ENCODE measurements at places on chromosomes 3 and 15.

GRCh38 chr3:178771511-178771910, 235.3 kb downstream of the KCNMB2 start:
- DNase-seq: no peak

DNA sequence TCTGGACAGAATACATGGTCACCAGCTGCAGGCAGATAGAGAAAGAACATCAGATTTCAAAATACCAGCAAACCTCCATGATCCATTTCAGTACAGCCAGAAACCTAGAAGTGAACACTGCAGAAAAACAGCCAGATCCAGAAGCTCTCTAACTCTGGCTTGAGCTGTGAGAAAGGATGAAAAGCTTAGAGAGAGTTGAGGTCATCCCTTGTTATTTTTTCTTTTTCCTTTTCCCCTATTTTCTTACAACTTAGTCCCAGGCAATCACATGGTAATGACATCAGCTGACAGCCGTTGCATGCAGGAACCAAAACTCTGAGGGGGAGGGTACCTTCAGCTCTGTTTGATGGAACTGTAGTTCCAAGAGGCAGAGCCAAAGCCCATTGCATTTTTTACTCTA, 113.2 kb downstream of the TCF12 start:
- no peak for DNase-seq

DNA sequence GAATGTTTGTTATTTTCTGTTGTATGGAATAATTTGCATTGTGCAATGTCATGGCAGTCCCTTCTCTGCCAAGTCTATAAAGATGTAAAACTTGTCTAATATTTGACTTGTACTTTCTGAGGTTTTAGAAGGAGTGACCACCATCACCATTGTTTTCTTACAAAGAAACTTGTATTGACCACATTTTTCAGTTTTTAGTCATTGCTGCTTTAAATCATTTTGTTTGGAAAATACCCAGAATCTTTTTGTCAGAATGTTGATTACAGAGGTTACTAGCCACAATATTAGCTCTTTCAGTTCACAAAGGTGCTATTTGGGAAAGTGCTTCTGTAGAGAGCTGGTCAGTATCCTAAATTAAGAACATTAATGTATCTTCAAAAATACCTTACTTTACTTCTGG, 532.4 kb upstream of the GBE1 start:
- DNase-seq: no peak

- DNase-seq: no peak
Observed at GRCh38 chr3:126124148-126124868, 40.4 kb upstream of the SLC41A3 start.

GRCh38 chr15:34753236-34753894, 1.4 kb downstream of the GJD2 start:
- peak; percentile 29 for DNase-seq

DNA sequence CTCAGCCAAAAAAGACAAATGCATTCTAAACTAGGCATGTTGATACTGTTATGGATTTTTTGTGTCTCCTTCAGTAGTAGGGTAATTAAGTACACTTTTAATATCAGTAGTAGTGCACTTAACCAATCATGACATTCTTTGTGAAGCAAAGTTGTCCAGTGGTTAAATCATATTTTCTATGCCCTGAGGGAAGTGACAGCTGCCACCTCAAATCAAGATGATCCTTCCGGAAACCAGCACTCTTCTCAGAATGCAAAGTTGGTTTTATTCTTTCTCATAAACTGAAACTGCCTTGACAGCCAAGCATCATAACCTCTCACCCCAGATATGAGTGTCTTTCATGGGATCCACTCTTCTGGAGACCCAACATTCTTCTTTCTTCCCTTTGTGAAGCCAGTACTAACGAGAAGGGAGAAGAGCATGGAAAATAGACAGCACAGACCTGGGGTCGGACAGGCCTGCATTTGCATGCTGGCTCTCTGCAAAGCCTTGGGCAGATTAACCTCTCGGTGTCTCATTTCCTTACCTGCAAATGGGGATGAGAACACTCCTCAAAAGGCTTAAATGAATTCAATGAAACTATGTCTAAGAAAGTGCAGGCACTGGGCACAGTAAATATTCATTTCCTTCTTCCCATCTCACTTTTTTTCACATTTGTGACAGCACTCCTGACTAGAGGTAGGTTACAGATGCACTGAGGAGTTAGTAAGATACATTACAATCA, 13.2 kb downstream of the AAGAB start:
- DNase-seq: no peak

GRCh38 chr15:51335538-51336410, 2.6 kb downstream of the CYP19A1 start:
- no peak for DNase-seq

DNA sequence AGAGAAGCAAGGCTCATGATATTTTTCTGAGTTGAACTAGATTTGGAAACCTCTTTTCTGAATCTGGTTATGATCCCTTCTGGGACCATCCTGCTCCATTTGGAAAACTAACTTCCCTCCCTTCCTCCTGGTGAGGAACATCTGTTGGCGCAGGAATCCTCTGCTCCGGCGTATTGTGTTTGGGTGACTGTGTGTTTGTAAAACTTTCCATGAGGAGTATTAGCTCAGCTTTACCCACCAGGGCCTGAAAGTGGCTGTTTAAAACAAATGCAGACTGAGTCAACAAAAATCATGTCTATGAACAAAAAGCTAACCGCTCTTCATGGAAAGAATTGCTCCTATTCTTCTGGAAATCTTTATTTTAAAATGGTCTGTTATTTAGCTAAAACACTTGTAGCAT, 17.7 kb downstream of the STARD9 start:
- no peak for DNase-seq

DNA sequence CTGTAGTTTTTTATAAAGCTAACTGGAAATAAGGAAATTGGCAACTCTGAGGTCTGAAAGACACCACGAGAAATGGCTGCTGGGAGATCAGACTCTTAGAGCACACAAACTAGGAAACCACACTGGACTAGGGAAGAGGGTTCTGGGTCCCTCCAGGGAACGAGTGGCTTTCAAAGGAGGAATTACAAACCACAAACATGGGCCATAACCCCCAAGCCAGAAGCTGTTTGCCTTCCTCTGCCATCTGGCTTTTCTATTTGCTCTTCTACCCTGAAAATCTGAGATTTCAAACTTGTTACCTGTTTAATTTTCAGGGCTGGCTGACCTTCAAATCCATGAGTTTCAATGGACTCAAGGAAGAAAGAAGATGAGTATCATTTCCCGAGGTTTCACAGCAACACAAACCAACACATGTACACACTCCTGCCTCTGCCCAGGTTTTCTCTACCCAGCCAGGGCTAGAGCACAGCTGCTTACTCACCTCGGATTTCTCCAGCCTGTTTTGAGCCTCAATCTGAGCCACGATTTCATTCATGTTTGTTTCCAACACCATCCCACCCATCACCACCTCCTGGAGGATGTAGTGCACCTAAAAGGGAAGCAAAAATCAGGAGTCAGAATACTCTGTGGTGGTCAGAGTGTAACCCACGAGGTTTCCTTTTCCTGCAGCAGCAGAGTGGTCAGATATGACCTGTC, 22.6 kb upstream of the ANPEP start:
- DNase-seq: peak; percentile 15

GRCh38 chr15:31504462-31504839, 177.8 kb downstream of the KLF13 start:
- DNase-seq: no peak

DNA sequence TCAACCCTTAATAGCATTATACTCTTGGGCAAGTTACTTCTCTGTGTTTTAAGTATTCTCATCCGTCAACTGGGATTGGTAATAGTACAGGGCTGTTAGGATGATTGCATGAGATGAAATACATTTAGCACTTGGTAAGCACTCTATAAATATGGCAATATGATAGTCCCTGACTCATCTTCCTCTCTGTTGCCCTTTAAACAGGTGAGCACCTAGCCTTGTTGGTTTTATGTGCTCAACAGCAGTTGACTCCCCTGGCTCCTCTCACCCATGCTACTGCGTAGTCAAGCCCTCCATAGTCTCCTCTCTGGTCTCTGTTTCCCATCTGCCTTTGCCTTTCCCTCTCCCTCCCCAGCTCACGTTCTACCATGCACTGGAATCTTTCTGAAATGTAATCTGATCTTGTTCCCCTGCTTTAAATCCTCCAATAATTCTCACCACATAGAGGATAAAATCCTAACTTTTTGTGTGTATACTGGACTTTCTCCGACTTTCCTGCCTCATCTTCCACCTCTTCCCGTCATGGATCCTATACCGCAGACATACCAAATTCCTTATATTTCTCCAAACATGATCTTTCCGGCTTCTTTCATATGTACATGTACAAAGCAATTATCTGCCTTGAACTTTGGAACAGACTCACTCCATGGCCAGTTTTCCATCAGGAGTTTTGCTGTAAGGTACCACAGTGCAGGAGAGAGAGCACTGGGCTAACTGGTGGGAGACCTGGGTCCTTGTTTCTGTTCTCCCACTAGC, 42.3 kb downstream of the FSD2 start:
- no peak for DNase-seq

GRCh38 chr3:38154033-38154494, 11.3 kb upstream of the OXSR1 start:
- peak; percentile 78 for DNase-seq

DNA sequence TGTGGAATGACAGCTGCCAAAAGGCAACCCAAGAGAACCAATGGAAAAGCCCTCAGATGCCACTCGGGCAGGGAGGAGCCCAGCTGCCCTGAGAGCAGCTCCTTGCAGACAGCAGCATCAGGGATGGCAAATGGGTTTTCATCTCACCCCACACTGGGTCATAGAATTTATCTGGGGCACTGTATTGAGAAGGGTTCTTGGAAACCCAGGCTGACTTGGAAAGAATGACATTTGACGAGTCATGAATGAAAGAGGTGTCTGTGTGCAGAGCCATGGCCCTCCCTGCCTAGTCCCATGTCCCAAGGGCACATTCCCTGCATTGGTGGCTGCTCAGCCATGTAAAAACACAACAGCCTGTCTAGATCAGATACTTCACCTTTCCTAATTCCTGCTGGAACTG, 157.9 kb upstream of the BHLHE40 start:
- DNase-seq: peak; percentile 17
